NCI-H187 (cell line): ENCODE measurements at places on chromosomes 16 and 17.

DNA sequence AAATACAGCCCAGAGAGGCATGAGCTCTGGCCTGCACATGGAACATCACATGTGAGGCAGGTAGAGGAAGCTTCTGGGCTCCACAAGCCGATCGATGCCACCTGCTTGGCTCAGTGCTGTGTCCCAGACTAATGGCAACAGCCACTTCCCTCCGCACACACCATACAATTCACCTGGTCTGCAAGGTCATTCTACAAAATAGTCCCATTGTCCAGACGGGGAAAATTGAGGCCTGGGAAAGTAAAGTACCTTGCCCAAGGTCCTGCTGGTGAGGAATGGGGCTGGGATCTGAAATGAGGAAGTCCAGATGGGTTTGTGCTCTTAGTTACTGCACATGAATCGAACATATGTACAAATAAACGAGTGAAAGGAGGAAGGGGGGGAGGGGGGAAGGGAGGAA is 88.0 kb downstream of the LITAF start:
- no peak for DNase-seq

GRCh38 chr17:30950669-30951399 is 20.0 kb upstream of the RNF135 start:
- DNase-seq, result no peak

- DNase-seq, result no peak
Measured at GRCh38 chr16:66510298-66510697, 39.6 kb downstream of the TK2 start.

DNA sequence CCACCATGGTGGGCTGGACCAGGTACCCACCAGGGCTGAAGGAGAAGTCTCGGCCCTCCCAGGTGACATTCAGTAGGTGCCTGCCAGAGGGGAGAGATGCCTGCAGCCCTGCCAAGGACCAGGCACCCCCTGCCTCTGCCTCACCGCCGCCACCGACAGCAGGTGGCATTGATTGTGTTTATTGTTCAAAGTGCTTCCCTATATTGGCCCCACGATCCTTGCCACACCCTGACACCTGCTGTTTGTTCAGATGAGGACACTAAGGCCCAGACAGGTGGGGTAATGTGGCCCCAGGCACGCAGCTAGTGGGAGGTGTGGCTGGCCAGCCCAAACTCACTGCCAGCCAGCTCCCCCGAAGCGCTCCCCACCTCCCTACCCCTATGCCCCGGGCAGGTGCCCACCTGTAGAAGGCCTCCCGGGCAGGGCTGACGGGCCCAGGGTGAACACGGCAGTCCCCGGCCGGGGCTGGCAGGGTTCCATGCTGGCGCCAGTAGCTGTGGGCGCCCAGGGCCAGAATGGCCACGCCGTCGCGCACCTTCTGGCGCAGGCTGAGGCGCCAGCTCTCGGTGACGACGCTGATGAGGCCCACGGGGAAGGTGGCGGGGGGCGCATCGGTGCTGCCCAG is 8.0 kb downstream of the GRIN2C start:
- DNase-seq, result peak; percentile 52

DNA sequence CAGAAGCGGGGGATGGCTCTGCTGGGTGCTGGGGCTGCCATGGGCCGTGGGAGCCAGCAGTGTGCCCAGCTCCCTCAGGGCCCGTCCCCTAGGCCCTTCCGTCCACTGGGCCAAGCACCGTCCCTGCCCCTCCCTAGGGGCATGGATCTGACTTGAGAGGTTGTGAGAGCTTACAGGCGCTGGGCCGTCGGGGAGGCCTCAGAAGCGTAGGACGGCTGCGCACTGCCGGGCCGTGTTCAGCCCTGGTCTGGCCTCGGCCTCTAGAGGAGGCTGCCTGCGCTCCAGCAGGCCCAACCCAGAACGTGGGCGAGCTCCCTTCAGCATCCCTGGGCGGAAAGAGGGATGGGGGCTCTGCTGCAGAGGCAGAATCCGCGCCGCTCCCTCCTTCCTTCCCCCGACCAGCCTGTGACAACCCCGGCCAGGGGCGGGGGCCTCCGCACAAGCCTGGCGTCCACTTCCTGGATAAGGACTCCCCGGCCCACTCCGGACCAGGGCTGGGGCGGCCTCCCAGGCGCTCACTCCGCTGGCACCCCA is 685 bp upstream of the MPG start:
- no peak for DNase-seq

DNA sequence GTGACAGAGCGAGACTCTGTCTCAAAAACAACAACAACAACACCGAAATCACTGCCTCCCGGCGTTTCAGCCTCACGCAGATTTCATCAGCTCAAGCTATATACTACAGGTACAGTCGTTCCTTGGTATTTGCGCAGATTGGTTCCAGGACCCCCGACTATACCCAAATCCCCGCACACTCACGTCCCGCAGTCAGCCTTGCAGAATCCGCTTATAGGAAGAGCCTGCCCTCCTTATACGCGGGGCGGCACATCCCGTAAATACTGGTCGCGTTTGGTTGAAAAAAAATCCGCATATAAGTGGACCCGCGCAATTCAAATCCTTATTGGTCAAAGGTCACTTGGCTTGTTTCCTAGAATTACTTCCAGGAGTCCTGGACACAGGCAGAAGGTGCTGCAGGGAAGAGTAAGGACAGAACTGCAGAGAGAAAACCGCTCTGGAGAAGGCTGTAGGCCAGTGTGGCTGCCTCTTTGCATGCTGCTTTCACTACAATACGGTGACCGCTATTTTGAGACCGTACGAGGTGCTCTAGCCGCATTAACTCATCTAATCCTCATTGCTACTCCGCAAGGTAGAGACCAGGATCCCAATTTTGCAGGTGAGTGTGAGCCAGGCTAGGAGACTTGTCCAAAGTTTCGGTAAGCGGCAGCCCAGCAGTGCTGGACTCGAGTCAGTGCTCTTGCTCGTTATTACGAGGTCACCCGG is 718 bp downstream of the NDUFAB1 start:
- DNase-seq, result no peak

DNA sequence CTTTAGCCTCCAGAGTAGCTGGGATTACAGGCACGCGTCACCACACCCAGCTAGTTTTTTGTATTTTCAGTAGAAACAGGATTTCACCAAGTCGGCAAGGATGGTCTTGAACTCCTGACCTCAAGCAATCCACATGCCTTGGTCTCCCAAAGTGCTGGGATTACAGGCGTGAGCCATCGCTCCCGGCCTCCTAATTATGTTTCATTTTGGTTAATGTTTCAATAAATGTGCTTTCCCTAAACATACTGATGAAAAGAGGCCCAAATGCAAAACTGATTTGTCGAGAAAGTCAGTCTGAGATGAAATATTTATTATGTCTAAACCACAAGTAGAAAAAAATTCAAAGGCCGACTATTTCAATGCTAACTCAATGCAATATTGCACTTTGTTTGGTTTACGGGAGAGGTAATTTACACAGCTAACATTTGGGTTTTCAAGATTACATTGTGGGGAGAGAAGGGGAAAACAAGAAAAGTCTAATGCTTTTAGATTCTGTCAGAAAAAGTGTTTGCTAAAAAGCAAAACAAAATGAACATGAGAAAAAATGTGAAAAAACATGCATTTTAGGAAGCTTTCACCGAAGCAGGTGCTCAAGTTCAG is 9.8 kb downstream of the STAT3 start:
- no peak for DNase-seq

DNA sequence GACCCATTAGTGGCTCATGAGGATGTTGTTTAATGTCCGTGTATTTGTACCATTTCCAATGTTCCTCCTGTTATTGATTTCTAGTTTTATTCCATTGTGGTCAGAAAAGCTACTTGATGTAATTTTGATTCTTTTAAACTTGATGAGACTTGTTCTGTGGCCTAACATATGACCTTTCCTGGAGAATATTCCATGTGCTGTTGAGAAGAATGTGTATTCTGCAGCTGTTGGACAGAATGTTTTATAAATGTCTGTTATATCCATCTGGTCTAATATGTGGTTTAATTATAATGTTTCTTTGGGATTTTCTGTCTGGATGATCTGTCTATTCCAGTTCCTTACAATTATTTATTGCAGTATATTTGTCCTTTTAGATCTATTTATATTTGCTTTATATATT is 2.9 kb upstream of the ABCA10 start:
- DNase-seq, result no peak

- no peak for DNase-seq
Measured at GRCh38 chr17:37662353-37662752, 19.1 kb upstream of the DDX52 start.

DNA sequence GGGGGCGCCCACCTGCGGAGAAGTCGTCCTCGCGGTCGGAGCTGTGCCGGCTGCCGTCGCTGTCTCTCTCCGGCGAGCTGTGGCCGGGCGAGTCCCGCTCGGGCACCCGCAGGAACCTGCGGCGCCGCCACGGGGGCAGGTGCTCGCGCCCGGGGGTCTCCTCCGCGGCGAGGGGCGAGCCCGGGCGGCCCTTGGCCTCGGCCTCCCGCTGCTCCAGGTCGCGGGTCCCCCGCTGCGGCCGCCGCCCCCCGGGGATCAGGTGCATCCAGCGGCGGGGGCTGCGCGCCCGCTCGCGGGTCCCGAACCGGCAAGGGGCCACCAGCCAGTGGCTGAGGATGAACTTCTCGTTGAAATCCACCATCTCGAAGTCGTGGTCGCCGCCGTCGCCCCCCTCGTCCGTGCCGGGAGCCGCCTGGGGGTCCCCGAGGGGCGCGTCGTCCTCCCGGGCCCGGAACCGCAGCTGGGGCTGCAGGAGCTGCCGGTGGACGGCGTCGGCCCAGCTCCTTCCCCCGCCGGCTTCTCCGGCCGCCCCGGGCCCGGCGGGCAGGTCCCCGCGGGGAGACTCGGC is 41.4 kb upstream of the BHLHA9 start:
- DNase-seq, result no peak

DNA sequence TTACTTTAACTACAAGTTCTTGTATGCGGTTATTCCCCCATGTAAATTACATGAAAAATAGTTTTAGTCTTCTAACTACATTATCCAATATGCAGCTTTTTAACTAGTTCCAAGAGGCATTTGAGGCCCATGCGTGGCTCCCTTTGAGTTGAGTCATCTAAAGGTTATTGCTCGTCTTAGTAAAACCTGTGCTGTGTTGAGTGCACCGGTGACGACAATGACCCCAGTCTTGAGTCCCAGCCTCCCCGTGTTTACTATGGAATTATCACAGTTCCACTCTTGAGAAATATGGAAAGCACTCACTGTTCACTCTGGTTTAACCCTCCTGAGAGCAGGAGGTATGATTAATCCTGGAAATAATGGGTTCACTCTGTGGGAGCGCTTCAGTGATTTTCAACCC is 119.2 kb downstream of the PITPNC1 start:
- no peak for DNase-seq

DNA sequence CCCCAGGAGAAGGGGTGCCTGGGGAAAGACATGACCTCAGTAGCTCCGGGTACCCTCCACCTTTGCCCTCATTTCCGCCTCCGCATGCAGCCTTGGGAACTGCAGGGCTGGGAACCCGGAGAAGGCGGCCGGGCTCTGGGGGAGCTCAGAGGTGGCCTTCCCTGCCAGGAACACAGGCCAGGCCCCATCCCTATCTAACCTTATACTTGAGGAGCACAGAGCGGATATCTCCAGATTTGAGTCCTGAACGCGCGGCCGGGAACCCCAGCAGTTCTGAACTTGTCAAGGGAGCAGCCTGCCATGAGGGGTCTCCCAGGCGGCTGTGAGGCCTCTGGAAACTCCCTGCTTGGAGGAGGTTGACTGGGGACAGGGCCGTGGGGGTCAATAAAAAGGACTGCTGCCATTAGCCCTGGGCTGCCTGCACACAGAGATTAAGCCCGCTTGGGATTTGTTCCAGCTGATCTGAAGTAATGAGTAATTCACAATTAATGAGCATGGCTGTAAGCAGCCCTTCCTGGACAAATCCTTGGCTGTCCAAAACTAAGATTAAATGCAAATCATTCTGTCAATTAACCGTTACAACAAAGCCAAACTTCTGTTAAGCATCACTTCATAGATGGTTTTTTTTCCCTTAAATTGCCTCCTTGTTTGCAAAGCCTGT is 26.3 kb upstream of the METRNL start:
- DNase-seq, result no peak

DNA sequence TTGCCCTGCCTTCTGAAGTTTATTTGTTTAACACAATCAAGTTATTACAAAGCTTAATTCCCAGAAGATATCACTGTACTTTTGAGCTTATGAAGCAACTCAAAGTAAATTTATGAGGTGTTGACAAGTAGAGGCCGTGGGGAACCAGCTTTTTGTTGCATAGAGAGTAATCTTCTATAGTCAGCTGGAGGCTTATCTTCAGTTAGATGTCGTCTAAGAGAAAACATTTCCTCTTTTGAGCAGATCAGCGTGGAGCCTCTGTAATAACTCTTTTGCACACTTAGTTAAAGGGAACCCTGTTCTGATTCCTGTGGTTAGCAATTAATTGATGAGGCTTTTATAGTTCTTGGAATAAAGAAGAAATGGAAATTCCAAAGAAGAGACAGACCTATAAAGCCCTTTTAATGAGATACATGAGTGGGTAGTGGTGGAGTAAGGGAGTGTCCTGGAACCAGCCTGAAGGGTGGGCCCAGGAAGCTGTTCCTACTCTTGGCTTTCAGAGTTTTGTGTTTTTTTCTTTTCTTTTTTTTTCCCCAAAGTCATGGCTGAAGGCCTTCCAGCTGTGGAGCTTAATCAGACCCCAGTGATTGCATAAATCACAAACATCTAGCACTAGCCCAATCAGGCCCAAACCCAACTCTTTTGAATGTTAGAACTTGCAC is 28.9 kb upstream of the MAP3K14 start:
- DNase-seq, result no peak

- no peak for DNase-seq
Measured at GRCh38 chr17:31388351-31388750, 3.1 kb upstream of the RAB11FIP4 start.

DNA sequence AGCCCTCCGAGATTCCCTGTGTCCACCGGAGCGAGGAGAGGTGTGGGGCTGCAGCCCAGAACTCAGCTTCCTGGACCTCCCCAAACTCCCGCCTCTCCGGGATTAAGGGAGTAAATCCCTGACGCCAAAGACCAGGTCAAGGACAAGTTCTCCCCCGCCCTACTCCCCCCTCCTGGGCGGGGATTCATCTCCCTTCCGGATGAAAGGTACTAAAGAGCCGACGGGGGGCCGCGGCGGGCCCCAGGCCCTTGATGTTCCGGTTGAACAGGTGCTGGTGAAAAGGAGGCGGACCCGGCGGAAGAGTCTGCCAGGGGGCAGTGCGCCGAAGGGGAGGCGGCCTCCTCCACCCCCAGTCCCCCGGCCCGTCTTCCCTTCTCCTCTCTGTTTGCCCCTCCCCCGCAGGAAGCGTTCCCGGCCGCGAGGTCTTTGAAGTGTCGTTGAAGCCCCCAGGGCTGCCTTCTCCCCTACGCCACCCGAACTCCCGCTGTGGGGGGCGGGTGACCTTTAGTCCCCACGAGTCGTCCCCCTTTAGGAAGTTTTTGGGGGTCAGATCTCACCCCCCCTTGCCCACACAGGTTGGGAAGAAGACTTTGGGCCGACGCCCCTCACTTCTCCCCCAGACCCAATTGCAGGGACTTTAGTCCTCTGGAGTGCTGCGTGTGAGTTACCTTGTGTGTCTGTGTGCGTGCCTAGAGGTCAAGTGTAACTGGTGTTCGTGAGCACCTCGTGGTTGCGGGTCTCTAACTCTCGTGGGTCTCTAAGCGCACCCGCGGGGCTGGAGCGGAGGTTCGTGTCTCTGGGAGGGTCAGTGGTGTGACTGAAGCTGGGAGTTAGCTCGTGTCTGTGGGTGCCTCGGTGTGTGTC is 1.1 kb upstream of the MLLT6 start:
- peak; percentile 75 for DNase-seq
